ENCODE measurements at places on chromosomes 7 and 10. TPM values are rescaled to one million over a fixed set of nuclear protein-coding genes. Genes with fewer than 3 reads are reported as not detected.
A peak's percentile ranks its signal among the peaks of the same experiment; 100 is the strongest.

DNA sequence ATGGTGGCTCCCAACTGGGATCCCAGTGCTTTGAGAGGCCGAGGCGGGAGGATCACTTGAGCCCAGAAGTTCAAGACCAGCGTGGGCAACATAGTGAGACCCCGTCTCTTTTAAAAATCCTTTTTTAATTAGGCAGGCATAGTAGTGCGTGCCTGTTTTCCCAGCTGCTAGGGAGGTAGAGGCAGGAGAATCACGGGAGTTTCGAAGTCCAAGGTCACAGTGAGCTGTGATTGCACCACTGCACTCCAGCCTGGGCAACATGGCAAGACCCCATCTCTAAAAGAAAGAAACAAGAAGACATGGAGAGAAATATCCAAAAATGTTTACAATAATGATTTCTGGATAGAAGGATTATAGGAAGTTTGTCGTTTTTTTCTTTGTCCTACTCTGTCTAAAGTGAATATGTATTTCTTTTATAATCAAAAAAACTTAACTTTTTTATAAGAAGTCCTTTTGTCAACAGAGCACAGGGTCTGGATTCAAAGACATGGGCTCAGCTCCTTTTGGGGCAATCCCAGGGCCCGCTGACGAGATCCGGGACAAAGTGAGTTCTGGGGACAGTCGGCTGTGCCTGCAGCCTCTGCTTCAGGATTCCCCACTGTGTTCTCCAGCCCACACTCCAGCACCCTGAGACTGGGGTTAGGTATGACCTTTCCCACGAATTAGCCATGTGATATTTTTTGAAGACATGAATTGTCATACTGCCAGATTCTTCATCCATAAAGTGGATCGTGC is 45.6 kb downstream of the PDGFA start:
- H3K27ac ChIP-seq: no peak overlapping the region
- DNase-seq: no peak
- H3K4me1 ChIP-seq: no peaks in the 10 kb centered on the region
- no peaks in the 10 kb centered on the region for H3K36me3 ChIP-seq
- H3K4me3 ChIP-seq: no peak overlapping the region

GRCh38 chr10:24127516-24127915 is 81.4 kb upstream of the KIAA1217 start:
- no peak for DNase-seq
- H3K27me3 ChIP-seq: no peaks in the 10 kb centered on the region
- no peak overlapping the region for H3K27ac ChIP-seq
- no peak overlapping the region for H3K4me3 ChIP-seq

Gene KLF14
- 0.57 TPM for total RNA-seq

DNA sequence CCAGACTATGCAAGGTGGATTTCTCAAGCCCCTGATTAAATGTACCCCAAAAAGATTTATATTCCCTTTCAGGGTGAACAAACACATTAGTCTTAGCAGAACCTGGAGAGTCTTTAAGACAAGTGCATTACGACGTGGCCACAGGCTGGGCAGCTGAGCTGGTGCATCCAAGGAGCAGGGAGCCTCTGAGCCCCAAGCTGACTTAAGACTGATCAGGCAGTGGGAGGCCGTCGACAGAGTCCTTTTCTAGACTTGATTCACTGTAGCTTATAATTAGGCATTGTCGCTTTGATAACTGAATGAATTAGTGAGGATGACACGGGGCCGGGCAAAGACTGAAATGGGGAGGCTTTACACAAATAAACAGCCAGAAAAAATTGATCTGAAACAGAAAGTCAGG is 353.2 kb downstream of the GPAM start:
- no peak overlapping the region for H3K4me3 ChIP-seq
- H3K27me3 ChIP-seq: no peaks in the 10 kb centered on the region
- no peak overlapping the region for H3K27ac ChIP-seq
- H3K36me3 ChIP-seq: no peaks in the 10 kb centered on the region
- H3K4me1 ChIP-seq: no peaks in the 10 kb centered on the region

Gene AKR1C4
- not detected for total RNA-seq

DNA sequence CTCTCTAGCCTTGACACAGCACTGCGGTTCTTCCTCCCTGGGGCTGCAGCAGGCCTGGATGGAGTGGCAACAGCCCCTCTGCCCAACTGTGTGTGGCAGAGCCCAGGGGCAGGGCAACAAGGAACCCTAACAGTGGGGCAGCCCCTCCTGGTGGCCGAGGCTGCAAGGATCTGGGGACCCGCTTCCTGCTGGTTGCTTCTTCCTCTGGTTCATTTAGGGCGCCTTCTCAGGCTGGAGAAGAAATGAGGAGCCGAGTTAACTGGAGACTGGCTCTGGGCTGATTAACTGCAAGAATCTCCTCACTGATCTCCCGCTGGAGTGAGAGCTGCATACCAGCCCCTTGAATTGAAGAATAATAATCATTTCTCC is 80.1 kb upstream of the EMX2 start:
- no peak for DNase-seq
- H3K27ac ChIP-seq: no peak overlapping the region
- H3K4me3 ChIP-seq: no peak overlapping the region
- H3K36me3 ChIP-seq: no peaks in the 10 kb centered on the region

- no peaks in the 10 kb centered on the region for H3K27me3 ChIP-seq
- H3K4me1 ChIP-seq: no peaks in the 10 kb centered on the region
- H3K27ac ChIP-seq: no peak overlapping the region
- DNase-seq: no peak
- no peak overlapping the region for H3K4me3 ChIP-seq
Measured at GRCh38 chr7:137266764-137267163, 76.8 kb downstream of the PTN start.

- no peak overlapping the region for H3K4me3 ChIP-seq
- H3K27ac ChIP-seq: no peak overlapping the region
- no peak for DNase-seq
- H3K4me1 ChIP-seq: no peaks in the 10 kb centered on the region
- no peaks in the 10 kb centered on the region for H3K36me3 ChIP-seq
- no peaks in the 10 kb centered on the region for H3K27me3 ChIP-seq
Measured at GRCh38 chr7:74365322-74366022, 76.3 kb downstream of the CLIP2 start.

DNA sequence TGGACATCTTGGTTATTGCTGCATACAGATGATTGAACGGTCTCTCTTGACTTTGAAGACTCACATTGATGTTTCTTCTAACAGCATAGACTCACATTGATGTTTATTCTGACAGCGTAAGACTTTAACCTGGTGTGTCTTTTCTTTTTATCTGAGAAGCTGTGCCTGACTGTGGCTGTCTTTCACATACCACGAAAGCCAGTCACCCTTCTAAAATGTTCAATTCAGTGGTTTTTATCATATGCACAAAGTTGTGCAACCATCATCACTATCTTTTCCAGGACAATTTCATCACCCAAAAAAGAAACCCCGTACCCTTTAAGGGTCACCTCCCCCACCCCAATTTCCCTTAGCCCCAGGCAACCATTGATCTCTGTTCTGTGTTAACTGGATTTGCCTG is 24.7 kb downstream of the CELF2 start:
- no peak overlapping the region for H3K4me3 ChIP-seq
- H3K36me3 ChIP-seq: no peaks in the 10 kb centered on the region
- DNase-seq: no peak
- H3K4me1 ChIP-seq: no peaks in the 10 kb centered on the region

Gene ASB10
- not detected for total RNA-seq

Gene PTPRE
- 4.5 TPM for total RNA-seq

- no peaks in the 10 kb centered on the region for H3K27me3 ChIP-seq
- H3K27ac ChIP-seq: no peak overlapping the region
- no peaks in the 10 kb centered on the region for H3K36me3 ChIP-seq
- no peak for DNase-seq
- no peaks in the 10 kb centered on the region for H3K4me1 ChIP-seq
Measured at GRCh38 chr10:34351161-34351560, 463.9 kb downstream of the PARD3 start.

DNA sequence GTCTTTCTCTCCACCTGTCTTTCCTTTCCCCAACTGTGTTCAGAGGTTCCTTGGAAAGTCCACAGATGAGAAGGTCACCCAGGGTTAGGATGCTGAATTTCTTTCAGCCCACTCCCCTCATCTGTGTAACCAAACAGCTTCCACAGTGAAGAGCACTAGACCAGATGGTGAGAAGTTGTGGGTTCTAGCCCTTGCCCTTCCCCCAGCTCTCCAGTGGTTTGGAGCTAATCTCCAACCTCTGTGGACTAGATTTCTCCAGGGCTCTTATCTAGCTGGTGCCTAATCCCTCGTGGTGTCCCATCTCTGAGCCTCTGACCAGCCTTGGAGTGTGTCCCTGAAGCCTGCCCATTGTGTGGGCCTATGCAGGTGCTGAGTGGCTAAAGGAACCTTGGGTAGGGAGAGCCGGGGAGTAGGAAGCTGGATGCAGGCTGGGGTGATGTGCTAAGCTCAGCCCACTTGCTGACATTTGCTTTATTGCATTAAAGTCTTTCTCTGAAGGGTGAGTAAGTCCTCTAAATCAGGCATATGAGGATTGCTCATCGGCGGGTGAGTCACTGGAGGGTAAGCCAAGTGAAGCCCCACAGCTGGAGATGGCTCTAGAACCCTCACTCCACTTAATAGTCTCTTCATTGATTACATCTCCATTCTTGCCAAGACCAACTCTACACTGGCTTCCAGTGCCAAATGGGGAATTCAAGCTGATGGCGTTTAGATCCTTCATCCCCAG is 14.9 kb downstream of the DUSP5 start:
- no peak overlapping the region for H3K4me3 ChIP-seq
- H3K4me1 ChIP-seq: no peaks in the 10 kb centered on the region
- H3K27ac ChIP-seq: no peak overlapping the region
- no peaks in the 10 kb centered on the region for H3K36me3 ChIP-seq
- no peaks in the 10 kb centered on the region for H3K27me3 ChIP-seq
- DNase-seq: no peak

Gene PON1
- total RNA-seq: 0.87 TPM

- no peak for DNase-seq
- peaks cover 11% of the 10 kb centered on the region for H3K4me1 ChIP-seq
- no peaks in the 10 kb centered on the region for H3K36me3 ChIP-seq
- no peaks in the 10 kb centered on the region for H3K27me3 ChIP-seq
Measured at GRCh38 chr10:78776756-78777155, 292.0 kb upstream of the ZMIZ1 start.

- H3K36me3 ChIP-seq: no peaks in the 10 kb centered on the region
- H3K4me1 ChIP-seq: no peaks in the 10 kb centered on the region
- no peak overlapping the region for H3K27ac ChIP-seq
- DNase-seq: no peak
- no peaks in the 10 kb centered on the region for H3K27me3 ChIP-seq
Measured at GRCh38 chr7:90671571-90671970, 75.5 kb downstream of the CDK14 start.

DNA sequence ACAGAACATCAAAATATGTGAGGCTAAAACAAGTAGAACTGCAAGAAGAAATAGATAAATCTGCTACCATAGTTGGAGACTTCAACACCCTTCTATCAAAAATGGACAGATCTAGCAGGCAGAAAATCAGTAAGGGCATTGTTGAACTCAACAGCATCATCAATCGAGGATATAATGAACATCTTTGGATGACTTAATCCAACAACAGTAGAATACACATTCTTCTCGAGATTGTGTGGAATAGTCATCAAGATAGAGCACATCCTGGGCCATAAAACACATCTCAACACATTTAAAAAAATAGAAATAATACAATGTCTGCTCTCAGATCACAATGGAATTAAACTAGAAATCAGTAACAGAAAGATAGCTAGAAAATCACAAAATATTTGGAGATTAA is 9.9 kb downstream of the IGFBP1 start:
- no peak overlapping the region for H3K4me3 ChIP-seq
- no peaks in the 10 kb centered on the region for H3K36me3 ChIP-seq
- no peak for DNase-seq
- H3K4me1 ChIP-seq: no peaks in the 10 kb centered on the region
- H3K27ac ChIP-seq: no peak overlapping the region

- no peak for DNase-seq
- no peak overlapping the region for H3K4me3 ChIP-seq
- no peaks in the 10 kb centered on the region for H3K4me1 ChIP-seq
- H3K27me3 ChIP-seq: no peaks in the 10 kb centered on the region
- H3K27ac ChIP-seq: no peak overlapping the region
Measured at GRCh38 chr7:12257582-12257981, 46.5 kb downstream of the TMEM106B start.

- H3K27ac ChIP-seq: no peak overlapping the region
- no peaks in the 10 kb centered on the region for H3K4me1 ChIP-seq
- DNase-seq: no peak
- H3K27me3 ChIP-seq: no peaks in the 10 kb centered on the region
- no peak overlapping the region for H3K4me3 ChIP-seq
Measured at GRCh38 chr7:80630608-80631405, 7.6 kb upstream of the CD36 start.

DNA sequence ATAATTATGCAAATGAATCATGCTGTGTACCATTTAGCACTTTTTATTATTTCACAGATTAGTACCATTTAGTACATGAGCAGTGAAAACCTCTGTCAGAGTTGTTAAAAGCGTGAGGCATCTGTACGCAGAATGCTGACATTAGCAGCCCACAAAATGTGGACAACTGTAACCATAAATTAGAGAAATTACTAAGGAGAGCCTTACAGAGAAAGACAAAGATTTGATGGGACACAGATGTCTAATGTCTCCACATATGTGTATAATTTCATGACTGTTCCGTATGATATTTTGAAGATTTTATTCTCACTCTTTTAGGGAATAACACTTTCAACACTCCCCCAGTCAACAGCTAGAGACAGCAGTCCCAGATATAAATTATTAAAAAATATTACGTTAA is 414.0 kb upstream of the ANKRD30A start:
- no peaks in the 10 kb centered on the region for H3K27me3 ChIP-seq
- no peak overlapping the region for H3K4me3 ChIP-seq
- no peaks in the 10 kb centered on the region for H3K36me3 ChIP-seq
- no peak for DNase-seq

GRCh38 chr7:21580073-21580521 is 37.3 kb downstream of the DNAH11 start:
- no peaks in the 10 kb centered on the region for H3K27me3 ChIP-seq
- DNase-seq: peak; percentile 12
- H3K4me1 ChIP-seq: no peaks in the 10 kb centered on the region

DNA sequence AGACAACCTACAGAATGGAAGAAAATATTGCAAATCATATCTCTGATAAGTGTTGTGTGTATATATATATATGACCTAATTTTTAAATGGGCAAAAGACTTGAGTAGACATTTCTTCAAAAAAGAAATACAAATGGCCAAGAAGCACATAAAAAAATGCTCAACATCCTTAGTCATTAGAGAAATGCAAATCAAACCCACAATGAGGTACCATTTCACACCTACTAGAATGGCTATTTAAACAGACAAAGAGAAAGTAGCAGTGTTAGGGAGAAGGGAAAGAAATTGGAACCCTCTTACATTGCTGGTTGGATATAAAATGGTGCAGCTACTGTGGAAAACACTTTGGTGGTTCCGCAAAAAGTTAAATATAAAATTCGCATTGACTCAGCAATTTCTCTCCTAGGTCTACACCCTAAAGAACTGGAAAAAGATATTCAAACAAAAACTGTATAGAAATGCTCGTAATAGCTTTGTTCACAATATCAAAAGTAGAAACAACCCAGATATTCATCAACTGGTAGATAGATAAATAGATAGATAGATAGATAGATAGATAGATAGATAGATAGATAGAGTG is 16.3 kb downstream of the ACSL5 start:
- no peak overlapping the region for H3K27ac ChIP-seq
- DNase-seq: no peak
- no peak overlapping the region for H3K4me3 ChIP-seq
- no peaks in the 10 kb centered on the region for H3K27me3 ChIP-seq
- H3K4me1 ChIP-seq: peaks cover 4% of the 10 kb centered on the region

- no peaks in the 10 kb centered on the region for H3K36me3 ChIP-seq
- H3K27me3 ChIP-seq: no peaks in the 10 kb centered on the region
- DNase-seq: no peak
- H3K27ac ChIP-seq: no peak overlapping the region
Measured at GRCh38 chr7:81692146-81692905, 77.5 kb downstream of the HGF start.

Gene KEL
- total RNA-seq: 61.5 TPM
